ENCODE measurements at places on chromosomes 1 and 21.

DNA sequence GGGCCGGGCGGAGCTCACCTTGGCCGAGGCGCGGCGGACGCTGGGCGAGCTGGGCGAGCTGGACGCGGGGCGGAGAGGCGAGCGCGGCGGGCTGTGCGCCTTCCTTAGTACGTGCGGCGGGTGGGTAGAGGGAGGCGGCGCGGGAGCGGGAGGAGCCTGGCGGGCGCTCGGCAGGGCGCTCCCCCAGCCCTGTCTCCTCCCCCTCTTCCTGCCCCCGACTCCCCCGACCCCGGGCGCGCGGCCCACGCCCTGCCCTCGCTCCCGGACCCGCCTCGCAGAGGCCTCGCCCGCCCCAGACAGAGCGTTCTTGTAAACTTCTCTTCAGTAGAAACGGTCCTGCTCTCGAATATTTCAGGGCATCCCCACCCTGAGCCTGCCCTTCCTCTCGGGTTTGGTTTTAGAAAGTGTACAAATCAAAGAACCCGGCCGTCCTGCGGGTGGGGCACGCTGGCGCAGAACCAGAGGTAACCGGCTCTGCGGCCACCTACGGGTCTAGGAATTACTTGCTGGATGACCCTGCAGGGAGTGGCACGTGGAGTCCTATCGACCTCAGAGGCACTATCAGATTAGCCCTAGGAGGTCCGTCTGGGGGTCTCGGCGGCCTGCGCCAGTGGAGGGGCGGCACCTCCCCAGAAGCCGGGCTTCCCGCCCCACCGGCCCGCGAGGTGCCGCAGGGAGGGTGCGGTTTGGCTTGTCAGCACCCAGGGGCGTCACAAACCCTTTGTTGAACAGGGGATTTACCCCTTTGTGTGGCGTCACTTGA is at the start of gene S100A10:
TSS of gene S100A10 (minus strand) at position 126 of the 763 bp plus-strand sequence. CDS start 7,629 bp downstream, outside the sequence.
- DNase-seq, result peak; percentile 68

GRCh38 chr1:245969283-245969682 is 537.8 kb downstream of the SMYD3 start:
- DNase-seq, result peak; percentile 68

DNA sequence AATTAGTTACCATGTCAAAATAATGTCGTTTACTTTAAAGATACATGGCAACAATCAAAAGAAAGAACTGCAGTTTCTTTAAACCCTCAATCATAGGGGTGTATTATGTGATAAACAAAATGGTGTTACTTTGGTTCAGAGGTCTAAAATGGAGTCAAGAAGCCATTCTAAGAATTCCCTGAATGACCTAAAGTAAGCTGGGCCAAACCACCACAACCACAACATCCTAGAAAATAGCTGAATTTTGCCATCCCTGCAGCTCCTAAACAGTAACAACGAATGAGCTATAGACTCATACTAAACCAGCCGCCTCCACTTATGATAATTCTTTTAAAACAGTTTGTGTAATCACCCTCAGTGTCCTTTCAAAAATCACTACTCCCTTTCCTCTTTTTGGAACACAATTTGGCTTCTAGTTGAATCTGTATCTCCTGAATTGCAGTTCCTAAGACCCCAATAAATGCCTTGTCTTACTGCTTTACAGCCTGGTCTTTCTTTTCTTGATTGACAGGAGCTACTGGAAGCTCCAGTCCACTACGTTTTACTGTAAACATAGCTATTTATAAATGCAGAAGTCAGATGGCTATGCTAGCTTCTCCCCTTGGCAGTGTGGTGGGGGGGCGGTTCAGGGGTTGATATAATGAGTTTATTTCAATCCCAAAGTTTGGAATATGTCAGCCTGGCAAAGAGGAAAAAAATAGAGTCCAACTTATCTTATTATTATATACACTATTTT is 84.3 kb downstream of the PLPPR4 start:
- DNase-seq, result no peak

DNA sequence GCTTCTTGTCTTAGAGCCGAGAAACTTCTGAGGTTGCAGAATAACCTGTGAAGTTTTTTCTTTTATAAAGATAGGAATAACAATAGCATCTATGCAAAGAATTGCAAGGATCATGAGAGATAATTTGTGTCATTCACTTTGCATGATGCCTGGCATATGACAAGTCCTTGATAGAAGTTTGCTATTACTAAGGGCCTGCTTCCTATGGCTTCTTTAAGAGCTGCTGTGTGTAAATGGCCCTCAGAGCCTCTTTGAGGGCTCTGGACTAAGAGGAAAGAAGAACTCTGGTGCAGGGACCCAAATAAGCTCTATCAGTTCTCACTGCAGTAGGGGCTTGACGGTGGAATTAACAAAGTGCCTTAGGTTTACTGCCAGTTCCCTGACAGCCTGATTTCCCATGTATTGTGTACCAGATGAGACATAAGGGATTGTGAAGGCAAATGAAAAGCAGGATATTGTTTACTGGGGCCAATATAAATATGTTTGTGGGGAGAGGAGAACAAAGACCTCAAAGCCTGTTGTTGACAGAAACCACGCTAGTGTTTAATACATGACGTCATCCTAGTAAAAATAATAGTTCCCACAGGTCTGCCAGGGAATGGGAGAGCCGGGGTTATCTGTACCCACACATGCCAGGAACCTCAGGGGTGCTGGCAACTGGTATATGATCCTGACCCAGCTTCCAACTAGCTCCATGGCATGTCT is 131.2 kb upstream of the UBE2U start:
- no peak for DNase-seq

GRCh38 chr21:38056481-38056880 is 140.2 kb upstream of the KCNJ6 start:
- no peak for DNase-seq

GRCh38 chr1:89962024-89962741 is 32.7 kb upstream of the ZNF326 start:
- DNase-seq, result peak; percentile 58

DNA sequence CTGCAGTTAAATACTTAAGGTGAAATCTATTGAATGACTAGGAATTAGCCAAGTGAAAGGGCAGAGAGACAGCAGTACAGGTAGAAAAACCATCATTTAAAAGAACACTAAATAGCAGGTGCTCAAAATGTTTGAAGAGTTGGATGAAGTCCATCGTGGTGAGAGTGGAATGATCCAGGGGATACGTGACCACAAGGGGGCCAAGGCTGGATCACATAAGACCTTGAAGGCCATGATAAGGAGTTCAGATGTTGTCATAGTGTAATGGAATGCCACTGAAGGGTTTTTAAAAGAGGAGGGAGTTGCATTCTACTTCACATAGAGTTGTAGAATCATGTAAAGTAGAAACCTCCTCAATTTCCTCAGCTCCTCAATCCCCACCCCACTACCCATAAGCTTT is 34.8 kb upstream of the HOOK1 start:
- no peak for DNase-seq
